BJ (cell line): ENCODE measurements at places on chromosomes 12 and 14.
A peak's percentile ranks its signal among the peaks of the same experiment; 100 is the strongest.

DNA sequence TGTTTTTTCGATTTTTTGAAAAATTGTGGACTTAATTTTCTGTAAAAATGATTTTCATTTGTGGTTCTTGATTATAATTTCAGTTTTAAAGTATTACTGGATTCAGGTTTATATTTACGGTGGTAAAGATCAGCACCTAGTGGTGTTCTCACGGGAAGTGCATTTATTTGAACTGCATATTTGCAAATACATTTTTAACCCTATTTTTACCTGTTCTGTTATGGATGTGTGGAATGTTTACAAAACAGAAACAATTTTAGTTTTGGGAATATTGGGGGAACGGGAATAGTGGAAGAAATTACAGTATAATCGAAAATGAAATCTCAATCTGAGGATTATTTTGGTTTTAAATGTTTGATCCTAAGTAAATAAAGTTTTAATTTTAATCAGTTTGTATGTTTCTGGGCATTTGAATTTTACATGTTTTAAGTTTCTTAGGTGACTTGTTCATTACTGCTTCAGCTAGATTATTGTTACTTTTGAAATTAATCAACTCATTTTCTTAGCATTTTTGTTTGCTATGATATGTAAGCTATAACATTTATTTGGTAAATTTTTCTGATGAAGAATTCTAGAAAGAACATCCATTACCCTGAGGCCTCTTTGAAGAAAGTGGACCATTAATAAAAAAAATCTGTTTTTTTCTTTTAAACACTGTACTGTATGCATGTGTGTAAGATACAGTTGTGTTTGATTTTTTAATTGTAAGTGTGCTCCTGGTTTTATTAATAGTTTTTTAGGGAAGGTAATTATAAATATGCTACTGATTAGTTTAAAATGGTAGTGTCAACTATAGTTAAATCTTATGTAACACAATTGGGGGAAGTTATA is 942 bp downstream of the ATF7IP start:
- DNase-seq: no peak

GRCh38 chr12:52349196-52349595 is 18.1 kb downstream of the KRT85 start:
- DNase-seq: no peak

DNA sequence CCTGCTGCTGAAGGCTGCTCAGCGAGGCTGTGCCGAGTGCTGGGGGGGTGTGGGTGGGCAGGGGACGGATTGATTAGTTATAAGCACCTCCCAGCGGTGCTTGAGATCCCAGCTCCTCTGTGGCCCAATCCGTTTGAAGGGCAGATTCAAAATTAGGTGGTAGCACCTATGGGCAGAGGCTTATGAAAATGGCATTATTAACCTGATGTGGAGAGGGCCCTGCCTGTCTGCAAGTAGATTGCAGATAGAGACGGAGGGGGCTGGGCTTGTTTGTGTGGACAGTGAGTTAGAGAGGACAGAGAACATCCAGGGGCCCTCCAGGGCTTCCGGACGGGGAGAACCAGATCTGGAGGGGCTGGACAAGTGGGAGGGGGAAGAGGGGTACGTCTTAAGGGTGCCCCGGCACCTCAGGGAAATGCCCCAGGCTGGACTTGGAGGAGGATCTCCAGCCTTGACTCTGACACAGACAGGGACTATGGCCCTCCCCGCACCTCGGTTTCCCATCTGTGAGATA is at the start of gene RTL1:
Gene RTL1 (minus strand): TSS at position 51 of the 514 bp plus-strand sequence. CDS start 18,934 bp downstream, outside the sequence.
- no peak for DNase-seq

GRCh38 chr12:91140026-91140931 is 29.0 kb upstream of the LUM start:
- DNase-seq: peak; percentile 97

- no peak for DNase-seq
Measured at GRCh38 chr14:103492156-103492925, 30.3 kb downstream of the CKB start.

DNA sequence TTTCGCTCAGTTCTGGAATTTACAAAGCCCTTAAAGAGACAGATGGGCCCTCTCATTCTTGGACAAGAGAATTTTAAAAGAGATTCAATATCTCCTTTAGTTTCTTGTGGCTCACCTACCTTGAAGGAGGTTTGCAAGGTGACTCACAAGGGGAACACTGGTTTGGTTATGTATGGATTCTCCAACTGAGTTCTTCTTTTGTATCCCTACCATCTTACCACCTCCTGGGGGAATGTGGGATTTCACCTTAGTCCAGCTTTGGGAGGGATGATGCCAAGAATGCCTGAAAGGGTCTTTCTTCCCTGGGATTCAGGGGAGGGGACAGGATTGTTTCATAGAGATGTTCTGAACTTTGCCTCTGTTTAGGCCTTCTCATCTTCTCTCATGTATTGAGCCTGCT is 3.7 kb downstream of the PPP4R4 start:
- DNase-seq: no peak

GRCh38 chr12:3363608-3364007 is 127.4 kb upstream of the PRMT8 start:
- no peak for DNase-seq

DNA sequence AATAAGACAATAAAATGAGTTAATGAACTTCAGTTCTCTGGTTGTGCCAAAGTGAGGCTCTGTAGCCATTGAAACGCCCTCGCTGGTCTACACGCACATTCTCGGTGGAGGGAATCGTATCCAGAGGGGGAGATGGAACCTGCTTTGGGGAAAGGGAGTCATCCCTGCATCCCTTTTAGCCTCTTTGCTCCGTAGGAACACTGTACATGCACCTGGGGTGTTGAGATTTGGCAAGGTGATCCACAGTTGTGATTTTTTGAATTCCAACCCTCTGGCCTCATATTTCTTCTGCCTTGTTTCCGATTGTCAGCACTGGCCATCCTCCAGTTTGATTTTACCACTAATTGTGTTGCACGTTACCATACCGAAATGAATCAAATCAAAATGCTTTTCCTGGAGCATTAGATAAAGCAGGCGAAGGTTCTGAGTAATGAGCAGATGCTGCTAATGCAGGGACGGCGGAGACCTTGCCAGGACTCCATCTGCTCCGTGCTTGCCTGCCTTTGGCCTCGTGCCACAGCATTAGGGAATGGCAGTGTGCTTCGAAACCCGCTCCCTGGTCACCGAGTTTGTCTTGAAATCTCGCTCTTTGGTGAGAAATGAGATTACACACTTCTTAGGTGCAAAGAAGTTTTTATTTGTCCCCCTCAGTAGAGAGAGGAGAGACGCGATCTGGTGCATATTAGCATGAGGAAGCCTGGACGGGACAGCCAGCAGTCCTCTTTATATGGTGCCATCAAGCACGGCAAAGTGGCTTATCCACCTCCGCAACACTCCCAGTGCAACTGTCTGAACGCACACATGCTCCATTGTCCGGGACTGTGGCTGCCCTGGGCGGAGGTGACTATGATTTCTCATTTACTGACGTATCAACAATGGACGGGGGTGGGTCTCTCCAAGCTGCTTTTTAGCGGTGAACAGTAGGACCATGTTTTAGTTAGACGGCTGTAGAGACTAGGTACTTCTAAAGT is 59.1 kb downstream of the FBXW8 start:
- DNase-seq: no peak

DNA sequence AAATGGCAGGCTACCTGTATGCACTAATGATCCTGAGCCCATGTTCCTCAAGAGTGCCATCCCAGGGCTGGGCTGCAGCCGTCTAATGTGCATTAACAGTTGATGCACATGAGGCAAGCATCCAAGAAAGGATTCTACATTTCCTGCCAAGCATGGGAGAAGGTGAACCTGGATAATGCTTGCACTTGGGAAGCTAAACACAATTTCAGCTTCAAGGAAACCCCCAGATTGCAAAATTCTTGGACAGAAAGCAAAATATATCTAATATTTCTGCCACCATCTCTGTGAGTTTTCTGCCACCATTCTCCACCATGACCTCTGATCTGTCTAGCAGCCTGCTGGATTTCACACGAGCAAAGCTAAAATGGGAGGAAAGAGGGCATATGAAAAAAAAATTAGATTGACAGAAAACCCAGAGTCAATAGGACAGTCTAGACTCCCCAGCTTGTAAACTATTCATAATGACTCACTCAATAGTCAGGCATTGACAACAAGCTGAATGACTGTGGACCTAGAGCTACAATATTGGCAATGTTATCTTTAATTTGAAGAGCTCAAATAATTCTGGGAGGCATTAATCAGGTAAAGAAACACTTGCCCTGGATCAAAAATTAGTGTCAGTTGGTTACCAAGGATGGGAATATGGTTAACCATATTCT is 91.9 kb upstream of the BCL2L14 start:
- DNase-seq: no peak

- DNase-seq: no peak
Measured at GRCh38 chr14:33127531-33127930, 188.9 kb downstream of the NPAS3 start.

GRCh38 chr12:13135371-13136178 is 32.1 kb upstream of the GSG1 start:
- DNase-seq: peak; percentile 74

DNA sequence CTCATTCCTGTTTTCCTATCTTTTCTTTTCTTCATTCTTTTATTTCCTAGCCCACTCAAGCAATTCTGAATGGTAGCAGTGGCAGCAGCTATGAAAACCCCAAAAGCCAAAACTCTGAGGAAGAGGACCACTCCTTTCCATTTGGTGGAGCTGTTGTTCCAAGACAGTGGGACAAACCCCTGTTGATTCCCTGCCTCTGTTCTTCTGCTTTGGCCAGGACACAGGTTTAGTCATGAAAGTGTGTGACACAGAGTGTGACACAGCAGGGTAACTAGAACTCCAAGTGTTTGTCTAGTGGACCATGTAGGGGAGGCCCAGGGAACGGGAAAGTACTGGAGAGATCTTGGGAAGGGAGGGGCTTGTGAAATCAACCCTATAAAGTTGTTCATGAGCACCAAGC is 71.1 kb downstream of the PTCSC3 start:
- no peak for DNase-seq
